ENCODE measurements at places on chromosomes 5 and 9. TPM values are rescaled to one million over a fixed set of nuclear protein-coding genes. Genes with fewer than 3 reads are reported as not detected.

The ZNF622 gene
- 40.4 TPM for total RNA-seq

The TTC39B gene
- total RNA-seq = 9.2 TPM

The KIF27 gene
- total RNA-seq = 0.80 TPM

The KCNV2 gene
- total RNA-seq = not detected

The OSMR gene
- total RNA-seq = 20.2 TPM

The LRRC26 gene
- not detected for total RNA-seq

The TLX3 gene
- not detected for total RNA-seq

The PCDHB12 gene
- total RNA-seq = 3.6 TPM
